Thyroid gland (tissue), 4 donors: ENCODE measurements at places on chromosomes 16 and 17.

DNA sequence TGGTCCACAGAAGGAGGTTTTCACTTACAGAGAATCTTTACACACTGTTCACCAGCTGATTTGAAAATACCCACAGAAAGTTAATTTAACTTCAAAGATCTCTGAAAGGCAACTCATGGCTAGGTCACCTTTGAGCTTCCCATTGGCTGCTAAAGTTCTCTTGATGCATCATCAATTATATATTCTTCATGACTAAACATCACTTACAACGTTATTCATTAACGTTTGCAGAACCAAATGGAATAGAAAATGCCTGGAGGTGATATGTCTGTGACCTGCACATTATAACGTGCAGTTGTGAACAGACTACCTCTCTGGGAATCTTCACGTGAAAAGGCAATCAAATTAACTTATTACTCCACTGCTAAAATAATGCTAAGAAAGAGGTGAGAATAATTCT is 238.5 kb downstream of the ZFHX3 start:
- no peak for DNase-seq

- no peak for DNase-seq
Observed at GRCh38 chr17:46772475-46773220, 45.8 kb downstream of the WNT3 start.

DNA sequence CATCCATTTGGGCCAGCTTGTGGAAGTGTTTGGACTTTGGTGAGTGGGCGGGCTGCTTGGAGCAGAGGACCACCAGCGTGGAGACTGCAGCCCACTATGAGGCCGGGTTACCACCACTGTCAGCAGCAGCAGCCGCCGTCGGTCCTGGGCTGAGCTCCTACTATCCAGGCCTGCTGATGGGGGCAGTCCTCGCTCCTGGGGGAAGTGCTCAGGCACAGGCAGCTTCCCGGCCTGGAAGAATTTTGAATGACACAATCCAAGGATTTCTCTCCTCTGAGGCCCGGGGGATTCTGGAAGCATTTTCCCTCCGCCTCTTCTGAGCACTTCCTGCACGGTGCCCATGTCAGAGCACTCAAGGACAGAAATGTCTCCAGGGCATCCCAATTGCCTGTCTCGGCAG is 5.3 kb upstream of the NOD2 start:
- no peak for DNase-seq

- DNase-seq, result no peak
Observed at GRCh38 chr17:75826561-75827307, 17.5 kb downstream of the UNC13D start.

- no peak for DNase-seq
Observed at GRCh38 chr17:3026856-3027751, 36.3 kb downstream of the OR1D5 start.

GRCh38 chr17:8914554-8914953 is 47.1 kb upstream of the PIK3R6 start:
- DNase-seq, result no peak

DNA sequence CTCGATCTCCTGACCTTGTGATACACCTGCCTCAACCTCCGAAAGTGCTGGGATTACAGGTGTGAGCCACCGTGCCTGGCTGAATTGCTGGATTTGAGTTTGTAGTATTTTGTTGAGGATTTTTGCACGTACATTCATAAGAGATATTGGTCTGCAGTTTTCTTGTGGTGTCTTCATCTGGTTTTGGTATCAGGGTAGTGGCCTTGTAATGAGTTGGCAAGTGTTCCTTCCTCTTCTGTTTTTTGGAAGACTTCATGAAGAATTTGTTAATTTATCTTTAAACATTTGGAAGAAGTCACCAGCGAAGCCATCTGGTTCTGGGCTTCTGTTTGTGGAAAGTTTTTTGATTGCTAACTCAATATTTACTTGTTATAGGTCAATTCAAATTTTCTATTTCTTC is 26.9 kb downstream of the SPNS3 start:
- no peak for DNase-seq

GRCh38 chr17:61200339-61200715 is 199.3 kb upstream of the TBX2 start:
- no peak for DNase-seq
